ENCODE measurements at places on chromosomes 1 and 21. TPM values are rescaled to one million over a fixed set of nuclear protein-coding genes. Genes with fewer than 3 reads are reported as not detected.
A peak's percentile ranks its signal among the peaks of the same experiment; 100 is the strongest.

DNA sequence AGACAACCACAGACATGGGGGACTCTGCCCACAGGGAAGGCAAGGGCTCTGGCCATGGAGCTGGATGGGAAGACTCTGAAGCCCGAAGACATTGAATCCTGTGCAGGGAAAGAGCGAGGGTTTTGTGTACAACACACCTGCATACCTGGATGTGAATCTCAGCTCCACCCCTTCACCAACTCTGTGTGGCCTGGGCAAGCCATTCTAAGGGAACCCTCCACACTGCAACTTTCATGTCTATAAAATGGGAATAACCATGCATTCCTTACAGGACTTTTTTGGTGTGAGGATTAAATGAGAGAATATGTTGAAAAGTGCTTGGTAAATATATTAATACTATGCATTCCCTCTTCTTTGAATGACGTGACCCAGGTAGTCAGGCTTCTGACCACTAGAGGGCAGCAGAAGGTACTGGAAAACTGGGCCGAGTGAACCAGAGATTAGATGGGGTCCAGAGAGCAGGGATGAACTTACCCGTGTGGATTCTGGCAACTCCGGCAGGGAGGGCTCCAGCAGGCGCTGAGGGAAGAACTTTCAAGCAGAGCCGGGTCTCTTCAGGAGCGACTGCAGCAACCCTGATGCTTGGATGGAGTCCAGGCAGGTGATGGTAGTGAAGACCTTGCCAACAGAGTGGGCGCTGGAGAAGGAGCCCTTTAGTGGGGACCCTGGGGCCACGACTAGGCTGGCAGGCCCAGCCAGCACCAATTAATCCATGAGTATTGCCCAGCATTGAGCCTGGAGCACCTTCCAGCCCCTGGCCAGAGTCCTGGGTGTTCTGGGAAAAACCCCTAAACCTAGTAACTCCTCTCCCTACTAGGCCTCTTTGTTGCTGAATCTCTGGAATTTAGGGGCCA is 834 bp upstream of the ELF3 start:
- H3K36me3 ChIP-seq = peaks cover 11% of the 10 kb centered on the region
- peak overlapping the region; percentile 76 for H3K4me3 ChIP-seq
- peak; percentile 85 for DNase-seq

- no peaks in the 10 kb centered on the region for H3K36me3 ChIP-seq
- H3K27ac ChIP-seq = no peak overlapping the region
- peaks cover 20% of the 10 kb centered on the region for H3K4me1 ChIP-seq
- no peak overlapping the region for H3K4me3 ChIP-seq
Measured at GRCh38 chr1:19804831-19805251, 5.1 kb upstream of the TMCO4 start.

Gene EDN2
- 0.39 TPM for total RNA-seq

DNA sequence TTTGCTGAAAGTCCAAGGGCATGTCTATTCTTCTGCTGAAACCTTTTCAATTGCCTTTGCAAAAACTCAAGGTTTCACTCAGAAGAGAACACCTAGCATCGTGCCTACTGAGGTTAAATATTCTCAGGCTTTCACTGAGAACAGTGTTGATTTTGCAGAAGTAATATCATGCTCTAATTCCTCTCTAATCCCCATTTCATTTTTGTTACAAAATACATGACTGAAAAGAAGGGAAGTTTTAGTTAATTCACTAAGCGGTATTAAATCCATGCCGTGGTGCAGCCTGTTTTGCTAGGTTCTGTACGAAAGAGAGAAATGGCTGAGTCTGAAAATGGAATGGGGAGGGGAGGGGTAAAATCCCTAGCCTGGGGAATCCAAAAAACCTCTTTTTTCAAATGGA is 163.2 kb upstream of the CAMK1G start:
- no peak overlapping the region for H3K27ac ChIP-seq
- H3K27me3 ChIP-seq = peaks cover 46% of the 10 kb centered on the region
- DNase-seq = no peak
- no peak overlapping the region for H3K4me3 ChIP-seq
- no peaks in the 10 kb centered on the region for H3K36me3 ChIP-seq

- H3K27me3 ChIP-seq = peaks cover 19% of the 10 kb centered on the region
- peak overlapping the region; percentile 71 for H3K4me3 ChIP-seq
- DNase-seq = no peak
- H3K36me3 ChIP-seq = no peaks in the 10 kb centered on the region
- peaks cover 37% of the 10 kb centered on the region for H3K4me1 ChIP-seq
Measured at GRCh38 chr21:42512346-42513034, 1.2 kb upstream of the SLC37A1 start.

- H3K4me1 ChIP-seq = no peaks in the 10 kb centered on the region
- DNase-seq = no peak
- peaks cover 2% of the 10 kb centered on the region for H3K36me3 ChIP-seq
- no peak overlapping the region for H3K27ac ChIP-seq
- no peak overlapping the region for H3K4me3 ChIP-seq
Measured at GRCh38 chr1:86184426-86184825, 27.9 kb upstream of the COL24A1 start.

All from WTC11 (cell line).